Left colon (tissue), 2 donors: ENCODE measurements at places on chromosomes 4 and X. TPM values are rescaled to one million over a fixed set of nuclear protein-coding genes. Genes with fewer than 3 reads are reported as not detected.

The GC gene
- not detected for total RNA-seq

The OPHN1 gene
- 5.0 TPM for total RNA-seq

The SSX4B gene
- total RNA-seq: not detected

The ZNF157 gene
- total RNA-seq: not detected

The SMIM31 gene
- 30.6 TPM for total RNA-seq

The AFM gene
- total RNA-seq: not detected

The FMR1NB gene
- not detected for total RNA-seq

The NFKB1 gene
- total RNA-seq: 49.8 TPM

The FAM9B gene
- total RNA-seq: not detected

The TNIP3 gene
- 0.67 TPM for total RNA-seq
